ENCODE measurements at places on chromosomes 7 and 10. TPM values are rescaled to one million over a fixed set of nuclear protein-coding genes. Genes with fewer than 3 reads are reported as not detected.

HEPACAM2 gene
- total RNA-seq, result not detected

SOSTDC1 gene
- 2.8 TPM for total RNA-seq

RASSF4 gene
- total RNA-seq, result 1.7 TPM

RBM20 gene
- total RNA-seq, result 4.5 TPM

PIP gene
- not detected for total RNA-seq

TSPAN15 gene
- 24.0 TPM for total RNA-seq

Measured in esophagus squamous epithelium (tissue), 5 donors.